ENCODE measurements at places on chromosomes 3 and 15.

DNA sequence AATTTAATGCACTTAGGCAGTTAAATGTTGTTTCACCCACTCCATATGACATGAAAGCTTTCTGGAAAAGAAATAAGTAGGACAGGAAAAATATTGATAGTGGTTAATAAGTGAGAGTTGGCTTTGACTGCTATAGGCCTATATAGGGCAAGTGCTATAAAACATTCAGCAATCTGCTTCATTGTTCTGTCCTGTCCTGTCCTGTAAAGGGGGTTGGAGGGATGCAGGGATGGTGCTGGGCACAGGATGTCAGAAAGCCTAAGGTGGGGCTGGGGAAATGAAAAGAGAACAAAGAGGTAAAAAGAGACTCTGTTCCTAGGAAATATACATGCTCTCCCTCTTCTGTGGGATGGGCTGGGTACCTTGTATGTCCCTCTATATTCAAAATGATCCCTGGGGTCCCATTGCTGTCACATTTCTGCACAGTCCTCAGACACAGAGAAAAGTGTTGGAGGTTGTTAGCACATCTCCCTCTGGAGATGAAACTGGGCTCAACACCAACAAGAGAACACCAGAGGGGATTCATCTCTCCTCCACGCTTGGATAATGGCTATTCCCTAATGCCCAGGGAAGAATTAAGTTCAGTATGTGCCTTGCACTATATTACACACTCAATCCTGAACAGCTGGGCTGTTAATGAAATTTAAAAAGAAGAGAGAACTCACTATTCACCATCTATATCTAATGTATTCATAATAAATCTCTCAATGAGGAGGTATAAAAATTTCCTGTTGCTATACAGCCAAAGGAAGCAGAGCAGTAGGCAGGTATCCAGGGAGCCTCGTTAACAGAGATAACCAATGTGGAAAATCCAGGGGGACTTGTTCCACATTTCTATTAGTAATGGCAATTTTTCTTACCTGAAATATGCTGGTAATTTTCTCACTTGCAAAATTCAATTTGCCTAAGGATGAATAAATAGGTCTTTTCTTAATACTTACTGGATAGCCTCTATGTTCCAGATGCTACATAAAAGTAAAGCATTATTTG lies 108.1 kb upstream of the ZBED2 start:
- DNase-seq: no peak

DNA sequence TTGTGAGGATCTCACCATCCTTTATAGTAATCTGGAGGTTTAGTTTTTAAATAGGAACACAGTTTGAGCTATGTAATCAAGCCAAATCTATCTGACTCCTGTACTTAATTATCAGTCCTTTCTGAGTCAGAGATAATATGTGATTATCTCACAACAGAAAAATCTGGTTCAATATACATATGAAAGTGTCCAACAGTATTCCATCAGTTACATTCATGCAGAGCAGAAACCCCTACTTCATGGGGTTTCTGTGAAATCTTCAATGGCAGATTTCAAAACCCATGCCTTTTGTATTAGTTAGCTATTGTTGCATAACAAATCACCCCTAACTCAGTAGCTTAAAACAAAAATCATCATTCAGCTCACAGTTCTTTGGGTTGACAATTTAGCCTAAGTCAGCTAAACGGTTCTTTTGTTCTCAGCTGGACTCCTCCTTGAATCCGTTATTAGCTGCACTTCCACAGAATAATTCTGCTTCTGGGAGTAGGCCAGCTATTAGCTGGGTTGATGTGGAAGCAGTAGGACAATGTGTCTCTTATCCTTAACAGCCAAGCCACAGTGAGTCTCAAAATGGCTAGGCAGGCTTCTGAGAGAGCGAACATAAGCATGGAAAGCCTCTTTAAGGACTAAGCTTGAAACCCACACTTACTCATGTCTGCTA lies 42.9 kb upstream of the ARPP21 start:
- DNase-seq: no peak

DNA sequence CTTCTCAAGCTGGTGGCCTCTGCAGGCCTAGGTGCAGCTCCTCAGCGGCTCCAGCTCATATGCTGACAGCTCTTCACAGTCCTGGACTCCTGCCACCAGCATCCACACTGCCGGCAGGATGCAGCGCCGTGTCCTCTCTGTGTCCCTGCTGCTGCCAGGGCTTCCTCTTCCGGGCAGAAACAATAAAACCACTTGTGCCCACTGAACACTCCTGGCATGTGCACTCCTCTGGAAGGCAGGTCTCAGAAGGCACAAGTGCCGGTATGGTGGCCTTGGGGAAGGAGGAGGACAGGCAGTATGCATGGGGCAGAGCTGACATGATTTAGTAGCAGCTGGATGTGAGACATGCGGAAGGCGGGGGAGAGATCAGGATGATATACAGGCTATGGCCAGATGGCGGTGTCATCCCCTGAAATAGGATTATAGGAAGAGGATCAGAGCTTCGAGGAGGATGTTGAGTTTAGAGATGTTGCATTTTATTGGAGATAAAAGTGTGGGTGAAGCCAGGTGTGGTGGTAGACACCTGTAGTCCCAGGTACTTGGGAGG lies 7.5 kb upstream of the MAN2A2 start:
- DNase-seq: no peak

DNA sequence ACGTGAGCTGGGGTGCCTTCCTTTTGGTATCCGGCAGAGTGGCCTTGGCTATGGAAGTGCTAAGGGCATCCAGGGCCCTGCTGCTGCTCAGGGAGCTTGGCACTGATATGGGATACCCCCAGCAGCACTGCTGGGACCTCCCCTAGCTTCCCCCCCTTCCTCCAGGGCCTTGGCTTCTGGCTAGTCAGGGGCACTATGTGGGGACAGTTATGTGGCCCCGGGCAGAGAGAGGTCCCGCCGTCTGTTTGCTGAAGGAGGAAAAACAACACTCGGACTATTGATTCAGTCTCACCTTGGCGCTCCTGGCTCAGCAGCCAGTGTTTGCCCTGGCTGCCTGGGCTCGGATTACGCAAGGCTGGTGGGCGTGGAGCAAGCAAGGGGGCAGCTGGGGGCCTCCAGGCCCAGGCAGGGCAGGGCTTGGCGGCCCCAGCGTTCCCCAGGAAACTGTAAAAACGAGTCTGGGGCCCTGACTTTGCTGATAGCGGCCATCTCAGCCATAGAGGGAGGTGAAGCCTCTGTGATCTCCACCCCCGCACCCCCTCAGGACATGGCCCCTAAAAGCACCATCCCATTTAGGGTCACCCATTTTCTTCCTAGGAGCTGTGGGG lies 5.7 kb downstream of the FURIN start:
- no peak for DNase-seq

- DNase-seq: peak; percentile 93
Observed at GRCh38 chr3:128278761-128279600, 125.7 kb downstream of the EEFSEC start.

- no peak for DNase-seq
Observed at GRCh38 chr3:149628957-149629670, 28.7 kb downstream of the WWTR1 start.

- DNase-seq: no peak
Observed at GRCh38 chr3:183265834-183266417, 12.9 kb downstream of the B3GNT5 start.

DNA sequence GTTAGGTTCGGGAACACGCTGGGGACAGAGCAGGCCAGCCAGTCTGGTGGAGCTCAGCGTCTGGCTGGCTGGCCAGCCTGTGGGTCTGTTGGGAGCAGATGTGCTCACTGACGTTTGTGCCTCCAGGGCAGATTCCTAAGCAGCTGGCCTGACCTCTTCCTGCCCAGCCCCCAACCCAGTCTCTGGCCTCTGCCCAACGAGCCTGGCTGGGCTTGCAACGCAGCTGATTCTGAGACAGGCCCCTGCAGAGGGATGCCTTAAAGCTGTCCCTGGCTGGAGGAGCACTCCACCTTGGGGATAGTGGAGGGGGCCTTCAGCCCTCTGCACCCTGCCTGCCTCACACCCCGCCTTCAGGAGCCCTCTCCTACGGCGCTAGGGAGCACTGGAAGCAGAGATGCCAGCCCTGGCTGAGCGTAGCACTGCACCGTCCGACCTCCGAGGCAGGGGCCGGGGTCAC lies 46.0 kb downstream of the KLF13 start:
- no peak for DNase-seq

GRCh38 chr15:64772964-64773363 lies 2.4 kb downstream of the RBPMS2 start:
- DNase-seq: no peak

GRCh38 chr3:127276995-127277394 lies 10.9 kb downstream of the PRR20G start:
- DNase-seq: no peak

DNA sequence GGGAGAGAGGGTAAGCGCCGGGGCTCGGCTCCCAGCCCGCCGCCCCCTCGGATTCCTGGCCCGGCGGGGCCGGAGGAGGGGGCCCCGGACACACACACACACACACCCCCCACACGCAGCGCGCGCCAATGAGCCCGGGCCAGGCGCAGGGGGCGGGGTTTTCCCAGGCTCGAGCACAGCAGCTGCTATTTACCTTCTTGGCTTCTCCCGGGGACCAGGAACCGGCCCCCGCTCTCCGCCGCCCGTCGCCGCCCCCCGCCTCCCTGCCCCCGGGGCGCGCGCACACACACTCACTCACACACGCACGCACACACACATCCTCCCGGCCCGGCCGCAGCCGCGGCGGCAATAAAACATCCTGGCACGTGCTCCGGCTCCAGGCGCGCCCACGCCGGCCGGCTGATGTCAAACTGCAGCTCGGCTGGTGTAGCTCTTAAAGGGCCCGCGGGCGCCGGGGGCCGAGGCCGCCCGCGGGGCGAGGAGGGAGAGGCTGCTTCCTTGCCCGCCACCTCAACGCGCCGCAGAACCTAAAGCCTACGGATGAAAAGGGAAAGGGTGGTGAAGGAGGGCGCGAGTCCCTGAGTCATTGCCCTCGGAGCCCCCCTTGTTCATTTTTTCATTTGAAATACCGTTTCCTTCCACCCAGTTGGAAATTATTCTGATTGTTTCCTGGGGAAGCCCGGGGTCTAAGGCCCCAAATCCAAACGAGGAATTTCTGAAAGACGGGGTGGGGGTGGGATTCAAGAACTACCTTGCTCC lies 1.0 kb upstream of the HES1 start:
- peak; percentile 98 for DNase-seq

DNA sequence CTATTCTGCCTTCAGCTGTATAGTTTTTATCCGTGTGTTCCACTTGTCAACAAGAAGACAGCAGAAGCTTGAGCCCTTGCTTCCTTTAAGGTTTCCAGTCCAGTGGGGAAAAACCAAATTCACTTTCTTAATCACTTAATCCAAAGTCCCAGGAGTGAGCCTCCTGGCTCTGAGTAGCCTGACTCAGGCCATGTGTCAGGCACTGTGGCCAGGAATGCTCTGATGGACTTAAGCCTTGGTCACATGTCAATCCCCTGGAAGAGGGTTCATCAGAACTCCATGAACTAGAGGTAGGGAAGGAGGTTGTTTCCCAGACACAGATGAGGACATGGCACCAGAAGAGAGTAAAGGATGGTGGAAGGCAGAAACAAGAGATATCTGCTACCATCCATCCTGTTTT lies 8.8 kb downstream of the VIPR1 start:
- DNase-seq: no peak

GRCh38 chr3:130374033-130374432 lies 28.6 kb downstream of the COL6A5 start:
- DNase-seq: no peak

GRCh38 chr15:78950343-78950742 lies 5.5 kb upstream of the CTSH start:
- DNase-seq: no peak

DNA sequence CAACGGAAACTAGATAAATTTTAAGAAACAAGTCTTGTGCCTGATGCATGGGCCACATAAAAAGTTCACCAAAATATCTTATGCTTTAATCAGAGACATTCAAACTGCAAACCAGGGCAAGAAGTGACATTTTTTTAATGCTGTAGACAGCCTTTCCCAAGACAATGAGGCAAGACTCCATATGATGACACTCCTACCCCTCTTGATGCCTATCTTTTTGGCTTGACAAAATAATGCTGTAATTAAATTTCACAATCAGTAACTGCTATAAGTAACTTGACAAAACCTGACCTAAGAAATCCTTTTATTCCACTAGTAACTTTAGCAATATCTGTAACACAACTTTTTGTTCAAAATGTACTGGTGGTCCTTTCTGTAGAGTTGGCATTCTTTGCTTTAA lies 48.7 kb downstream of the ECT2 start:
- DNase-seq: no peak

- no peak for DNase-seq
Observed at GRCh38 chr3:69178082-69178481, 55.7 kb upstream of the LMOD3 start.

DNA sequence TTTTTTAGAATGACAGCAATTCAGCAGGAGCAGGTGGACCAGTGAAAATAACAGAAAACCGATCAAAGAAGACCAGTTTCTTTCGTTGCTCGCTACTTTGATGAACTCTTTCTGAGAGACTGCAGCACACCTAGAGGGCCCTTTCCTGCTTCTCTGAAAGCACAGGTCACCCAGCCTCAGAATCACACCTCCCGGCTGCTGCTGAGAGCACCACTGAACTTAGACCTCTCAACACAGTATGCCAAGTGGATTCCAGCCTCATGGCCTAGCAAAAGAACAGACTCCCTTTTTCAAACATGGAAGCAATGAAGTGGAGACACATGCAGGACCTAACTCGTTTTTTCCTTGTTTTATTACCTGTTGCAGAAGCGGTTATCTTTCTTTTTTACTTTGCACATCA lies 13.9 kb upstream of the APH1B start:
- DNase-seq: no peak

- DNase-seq: no peak
Observed at GRCh38 chr3:189305412-189305811, 133.6 kb downstream of the TPRG1 start.

- no peak for DNase-seq
Observed at GRCh38 chr3:191139736-191140135, 59.3 kb upstream of the OSTN start.

DNA sequence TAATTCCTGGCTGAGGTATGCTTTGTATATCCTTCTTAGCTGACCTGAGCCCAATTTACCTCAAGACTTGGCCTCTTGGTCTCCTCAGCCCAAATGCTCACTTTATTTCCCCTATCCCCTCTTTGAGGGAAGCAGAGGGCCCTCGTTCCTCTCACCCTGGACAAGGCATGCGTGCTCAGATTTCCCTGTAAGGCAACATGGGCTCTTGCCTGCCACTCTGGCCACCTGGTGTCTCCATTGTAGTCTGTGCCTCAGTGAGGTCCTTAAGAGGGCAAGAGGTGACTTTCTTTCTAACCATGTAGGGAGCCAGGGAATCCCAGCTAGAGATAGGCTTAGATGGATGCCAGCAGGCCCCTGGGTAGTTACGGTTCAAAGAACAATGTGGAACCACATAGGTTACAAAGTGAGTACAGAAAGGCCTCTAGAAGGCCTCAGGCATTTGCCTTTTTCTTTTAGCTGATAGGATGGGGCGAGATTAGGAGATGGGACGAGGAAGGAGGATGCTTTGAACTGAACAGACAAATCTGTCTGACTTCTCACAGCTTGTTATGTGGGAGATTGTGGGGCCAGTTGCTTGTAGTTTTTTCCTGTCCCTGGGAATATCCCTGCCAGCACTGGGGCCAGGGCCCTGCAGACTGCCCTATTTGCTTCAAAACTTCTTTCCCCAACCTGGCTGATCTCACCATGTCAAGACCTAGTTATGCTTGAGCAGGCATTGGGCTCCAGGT lies 1.1 kb upstream of the INTS14 start:
- no peak for DNase-seq

Data from right forelimb (tissue), 1 donor.